ENCODE measurements at places on chromosomes 4 and X.

GRCh38 chr4:108060164-108060563, 70.5 kb downstream of the HADH start:
- DNase-seq: no peak

DNA sequence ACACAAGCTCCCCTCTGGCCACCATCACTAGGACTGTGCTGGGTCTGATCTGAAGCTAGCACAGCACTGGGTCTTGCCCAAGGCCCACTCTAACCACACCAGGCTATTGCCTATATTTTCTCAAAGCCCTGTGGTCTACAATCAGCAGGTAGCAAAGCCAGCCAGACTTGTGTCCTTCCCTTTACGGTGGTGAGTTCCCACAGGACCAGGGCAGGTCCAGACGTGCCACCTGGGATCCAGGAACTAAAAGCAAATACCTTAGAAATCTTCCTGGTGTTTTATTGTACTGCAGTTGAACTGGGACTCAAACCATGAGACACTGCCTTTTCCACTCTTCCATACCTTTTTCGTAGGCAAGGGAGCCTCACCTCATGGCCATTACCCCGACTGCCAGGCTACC, 9.0 kb upstream of the MAGEC2 start:
- DNase-seq: no peak

GRCh38 chrX:20906571-20906970, 467.6 kb upstream of the CNKSR2 start:
- DNase-seq: no peak

DNA sequence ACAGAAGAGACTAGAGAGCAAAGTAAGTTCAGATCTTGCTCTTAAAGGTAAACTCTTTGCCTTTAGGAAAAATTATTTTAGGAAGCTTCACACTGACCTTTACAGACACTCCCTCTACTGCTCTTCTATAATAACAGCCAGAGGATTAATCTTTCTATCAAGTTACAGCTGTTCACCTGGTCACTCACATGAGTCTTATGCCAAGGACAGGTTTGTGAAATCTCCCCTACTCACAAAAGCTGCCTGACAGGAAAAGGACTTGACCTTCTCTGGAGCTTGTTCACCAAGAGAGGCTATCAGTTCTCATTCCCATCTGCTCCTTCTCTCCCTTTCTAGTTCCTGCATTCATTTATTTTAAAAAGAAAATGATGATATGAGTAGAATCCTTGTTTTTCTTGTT, 117.3 kb downstream of the C4orf51 start:
- no peak for DNase-seq

DNA sequence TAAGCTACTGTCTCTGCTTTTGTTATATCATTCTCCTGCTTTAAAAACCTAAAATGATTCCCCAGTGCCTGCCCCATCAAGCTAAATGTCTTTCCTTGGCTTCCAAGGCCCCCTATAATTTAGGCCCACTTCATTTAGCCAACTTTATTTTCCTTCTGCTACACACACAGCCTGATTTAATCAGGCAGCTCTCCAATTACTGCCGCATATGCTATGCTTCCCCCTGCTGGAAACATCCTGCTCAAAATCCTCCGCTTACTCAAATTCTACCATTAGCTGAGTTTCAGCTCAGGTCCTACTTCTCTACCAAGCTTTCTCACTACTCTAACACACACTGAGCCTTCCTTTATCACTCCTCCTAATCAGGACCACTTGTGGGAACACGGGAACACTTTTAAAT, 17.0 kb downstream of the LAMP2 start:
- no peak for DNase-seq

DNA sequence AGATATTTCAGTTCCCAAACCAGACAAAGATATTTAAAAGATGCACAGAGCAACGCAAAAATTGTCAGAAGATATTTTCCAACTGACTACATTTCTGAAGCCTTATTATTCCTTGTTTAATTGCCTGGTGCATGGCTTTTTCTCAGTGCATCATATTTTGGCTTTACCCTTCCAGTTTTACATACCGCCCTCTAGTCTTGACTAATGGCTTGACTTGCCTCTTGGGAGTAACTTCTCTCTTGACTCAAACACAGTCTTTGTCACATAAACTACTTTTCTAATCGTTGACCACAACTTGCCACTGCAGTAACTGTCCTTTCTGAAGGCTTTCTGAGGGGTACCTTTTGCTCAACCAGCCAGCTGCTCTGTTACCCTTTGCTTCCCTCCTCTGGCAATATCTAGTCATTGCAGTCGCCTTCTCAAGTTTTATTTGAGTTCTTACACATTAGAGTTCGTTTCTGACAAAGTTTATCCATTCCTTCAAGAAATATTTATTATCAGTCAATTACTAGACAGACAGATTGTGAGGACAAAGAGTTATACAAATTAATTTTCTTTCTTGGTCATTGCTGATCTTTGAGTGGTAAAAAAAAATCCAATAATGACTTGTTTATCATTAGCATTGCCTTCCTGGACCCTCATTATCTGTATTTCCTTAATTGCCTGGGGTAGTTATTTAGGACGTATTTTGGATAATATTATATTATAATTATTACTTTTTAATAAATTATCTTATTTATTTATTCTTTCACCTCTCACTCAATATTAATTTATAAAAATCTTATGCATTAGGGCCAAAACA, 506.9 kb upstream of the PCDH10 start:
- DNase-seq: no peak

DNA sequence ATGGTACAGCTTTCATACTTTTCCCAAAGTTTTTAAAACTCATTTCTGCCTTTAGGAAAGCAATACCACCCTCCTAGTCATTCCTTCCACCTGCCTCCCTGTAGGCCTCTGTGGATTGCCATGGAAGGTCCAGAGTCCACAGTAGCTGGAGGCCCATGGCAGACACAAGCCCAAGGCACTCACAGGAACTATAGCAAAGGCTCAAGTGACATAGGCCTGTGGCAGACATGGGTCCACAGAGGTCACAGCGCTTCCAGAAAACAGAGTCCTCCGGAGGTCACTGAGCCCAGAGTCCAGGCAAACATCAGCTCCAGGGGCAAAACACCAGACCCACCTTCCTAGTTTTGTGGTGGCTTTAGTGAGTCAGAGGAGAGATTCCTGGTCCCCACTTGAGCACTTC, 147.6 kb upstream of the ATP6AP2 start:
- no peak for DNase-seq

DNA sequence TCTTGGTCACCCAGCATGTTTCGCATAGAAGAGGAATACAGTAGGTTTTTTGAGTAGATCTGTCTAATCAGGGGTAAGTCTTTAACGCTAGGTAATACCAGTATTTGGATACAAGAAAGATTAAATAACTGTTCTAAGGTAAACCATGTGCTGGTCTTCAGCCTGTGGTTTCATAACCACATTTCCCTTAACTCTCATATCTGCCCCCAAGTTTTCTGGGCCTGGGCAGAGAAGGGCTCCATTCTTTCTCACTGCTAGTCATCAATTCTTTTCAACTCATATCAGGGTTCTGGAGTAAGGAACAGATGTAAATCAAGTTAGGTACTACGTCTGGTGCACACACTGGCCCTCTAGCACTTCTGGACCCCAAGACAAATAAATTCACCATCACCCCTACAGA, 49.0 kb downstream of the DHX15 start:
- no peak for DNase-seq

DNA sequence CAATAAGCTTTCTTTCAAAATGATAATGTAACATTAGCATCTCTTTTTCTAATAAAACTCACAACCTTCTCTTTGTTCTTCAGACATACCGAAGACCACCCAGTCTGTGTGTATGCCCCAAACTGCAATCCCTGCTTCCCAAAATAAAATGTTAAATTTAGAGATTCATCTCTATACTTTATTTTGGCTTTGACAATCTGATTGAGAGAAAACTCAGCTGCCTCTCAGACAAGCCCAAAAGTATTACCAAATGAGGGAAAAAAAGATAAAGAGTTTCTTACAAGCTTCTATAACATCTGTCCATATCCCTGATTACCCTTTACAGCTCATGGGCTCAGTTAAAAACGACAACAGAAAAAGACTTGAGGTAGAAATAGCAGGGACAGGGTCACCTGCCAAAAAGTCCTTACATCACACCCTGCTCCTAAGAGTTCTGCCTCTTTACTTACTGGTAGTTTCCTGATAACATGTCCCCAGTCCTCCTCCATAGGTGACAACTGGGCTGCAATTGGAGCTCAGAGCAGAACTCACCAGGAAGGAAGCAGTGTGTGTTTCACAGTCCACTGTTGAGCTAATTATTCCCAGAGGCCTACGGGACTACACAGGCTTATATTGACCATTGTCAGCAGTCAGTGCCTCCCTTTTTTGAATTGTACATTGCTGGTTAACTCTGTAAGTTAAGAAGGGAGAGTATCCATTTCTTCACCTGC, 70.9 kb upstream of the FAM9C start:
- no peak for DNase-seq

GRCh38 chr4:147363514-147363913, 117.4 kb upstream of the EDNRA start:
- no peak for DNase-seq

DNA sequence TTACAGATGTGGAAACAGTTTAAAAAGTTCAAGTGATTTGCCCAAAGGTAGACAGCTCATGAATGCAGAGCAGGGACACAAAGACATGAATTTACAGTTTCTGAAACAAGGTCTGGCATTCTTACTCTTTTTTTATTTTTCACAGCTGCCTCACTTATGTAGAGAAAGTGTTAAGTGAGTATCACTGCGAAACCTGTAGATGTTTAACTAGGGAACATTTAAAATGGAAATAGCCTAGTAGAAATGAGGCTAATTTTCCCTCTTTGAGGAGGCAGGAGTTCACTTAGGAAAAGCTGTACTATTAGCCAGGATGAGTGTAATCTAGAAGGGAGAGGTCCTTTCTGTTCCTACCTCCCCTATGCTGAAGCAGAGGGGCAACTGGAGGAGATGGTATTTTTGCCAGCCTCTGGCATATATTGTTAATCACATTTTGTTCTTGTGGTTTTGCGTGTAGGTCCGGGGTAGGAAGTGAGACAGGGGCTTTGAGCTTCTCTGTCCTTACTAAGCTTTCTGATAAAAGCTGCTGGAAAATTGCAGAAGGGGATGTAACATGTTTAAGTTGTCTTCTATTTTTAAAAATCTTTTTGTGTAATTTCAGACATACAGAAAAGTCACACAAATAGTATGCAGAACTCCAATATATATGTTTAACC, 492.8 kb upstream of the NR3C2 start:
- DNase-seq: no peak

GRCh38 chrX:107601326-107601725, 27.0 kb upstream of the PRPS1 start:
- DNase-seq: no peak

GRCh38 chrX:103187953-103188475, 26.9 kb upstream of the BEX4 start:
- no peak for DNase-seq

Measured in GM12891 (cell line).